ENCODE measurements at places on chromosomes 4 and X.

- no peak for DNase-seq
Measured at GRCh38 chr4:136855886-136856285, 676.4 kb downstream of the PCDH18 start.

GRCh38 chrX:132948648-132949260 lies 9.7 kb downstream of the HS6ST2 start:
- no peak for DNase-seq

DNA sequence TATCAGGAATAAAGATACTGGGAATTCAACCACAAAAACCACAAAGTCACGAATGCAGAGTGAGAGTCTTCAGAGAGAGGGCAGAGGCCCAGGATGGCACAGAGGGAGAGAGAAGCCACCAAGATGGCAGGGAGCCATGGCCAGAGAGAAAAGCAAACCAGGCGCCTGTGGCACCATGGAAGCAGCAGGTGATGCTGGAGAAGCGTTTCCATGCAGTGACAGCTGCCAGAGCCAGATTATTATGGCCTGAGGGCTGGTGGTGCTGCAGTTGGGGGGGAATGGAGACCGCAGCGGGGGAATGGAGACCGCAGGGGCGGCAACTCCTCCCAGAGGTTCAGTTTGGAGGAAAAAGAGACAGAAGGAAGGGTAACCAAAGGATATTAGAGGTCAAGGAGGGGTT lies 5.8 kb downstream of the TAFAZZIN start:
- DNase-seq = peak; percentile 11

- DNase-seq = no peak
Measured at GRCh38 chr4:121943941-121944340, 7.9 kb downstream of the TRPC3 start.

GRCh38 chr4:98262431-98262830 lies 1.2 kb downstream of the RAP1GDS1 start:
- no peak for DNase-seq

- DNase-seq = no peak
Measured at GRCh38 chr4:38889143-38889542, 21.5 kb downstream of the FAM114A1 start.

DNA sequence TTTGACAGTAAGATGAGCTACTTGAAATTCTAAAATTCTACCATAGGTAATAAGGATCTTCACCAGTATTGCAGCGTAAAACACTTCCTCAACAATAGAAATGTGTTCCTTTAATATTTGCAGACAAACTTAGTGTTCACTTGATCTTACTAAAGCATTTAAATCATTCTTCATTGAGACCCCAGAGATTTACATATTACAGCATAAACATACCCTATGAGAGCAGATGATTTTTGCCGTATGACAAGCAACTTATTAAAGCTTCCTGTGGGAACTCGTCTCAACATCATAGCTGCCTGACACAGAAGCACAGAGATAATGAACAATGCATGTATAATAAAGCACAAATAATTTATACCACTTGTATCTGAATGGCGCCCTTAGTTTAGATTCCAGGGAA lies 3.6 kb downstream of the UGT2B7 start:
- DNase-seq = no peak

DNA sequence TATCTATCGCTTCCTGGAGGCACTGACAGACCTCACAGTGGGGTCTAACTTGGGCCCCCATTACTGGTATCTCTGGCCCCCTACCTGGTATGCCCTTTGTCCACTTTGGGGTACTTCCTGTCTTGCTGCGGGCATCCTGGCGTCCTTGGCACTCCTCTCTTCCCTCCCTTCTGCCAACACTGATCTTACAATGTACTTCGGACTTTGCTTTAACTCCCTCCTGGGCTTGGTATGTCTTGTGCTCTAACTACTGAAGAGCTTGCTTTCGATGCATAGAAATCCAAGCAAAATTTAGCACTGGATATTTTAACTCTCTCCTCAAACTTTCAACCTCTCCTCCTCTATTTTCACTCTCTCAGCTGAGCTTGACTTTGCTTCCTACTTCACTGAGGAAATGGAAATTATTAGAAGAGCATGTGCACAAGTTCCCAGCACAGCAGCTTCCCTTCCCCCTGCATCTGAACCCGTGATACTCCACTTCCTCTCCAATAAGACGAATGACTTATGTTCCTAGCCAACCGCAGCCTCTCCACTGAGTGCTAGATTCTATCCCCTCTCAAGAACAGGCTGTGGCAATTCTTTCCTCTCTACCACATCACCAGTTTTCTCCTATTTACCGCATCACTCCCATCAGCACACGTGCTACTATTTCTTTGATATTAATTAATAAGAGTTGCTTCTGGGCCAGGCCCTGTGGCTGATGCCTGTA lies 52.9 kb downstream of the SUPT20HL2 start:
- no peak for DNase-seq

GRCh38 chr4:141565379-141566089 lies 70.8 kb upstream of the IL15 start:
- no peak for DNase-seq
